Activated CD4-positive, CD25-positive, alpha-beta regulatory T cell treated with anti-CD3 and anti-CD28 coated beads, Interleukin-2, amount 50 U/mL, for 72 hours (primary cell): ENCODE measurements at places on chromosomes 11 and 22.

- peak; percentile 77 for DNase-seq
These were observed 678 bp upstream of the INPPL1 start for GRCh38 chr11:72223615-72224563.

- DNase-seq: no peak
These were observed 52.5 kb upstream of the SLC22A12 start for GRCh38 chr11:64538501-64538951.

- no peak for DNase-seq
These were observed 14.3 kb upstream of the HPX start for GRCh38 chr11:6455070-6455469.

DNA sequence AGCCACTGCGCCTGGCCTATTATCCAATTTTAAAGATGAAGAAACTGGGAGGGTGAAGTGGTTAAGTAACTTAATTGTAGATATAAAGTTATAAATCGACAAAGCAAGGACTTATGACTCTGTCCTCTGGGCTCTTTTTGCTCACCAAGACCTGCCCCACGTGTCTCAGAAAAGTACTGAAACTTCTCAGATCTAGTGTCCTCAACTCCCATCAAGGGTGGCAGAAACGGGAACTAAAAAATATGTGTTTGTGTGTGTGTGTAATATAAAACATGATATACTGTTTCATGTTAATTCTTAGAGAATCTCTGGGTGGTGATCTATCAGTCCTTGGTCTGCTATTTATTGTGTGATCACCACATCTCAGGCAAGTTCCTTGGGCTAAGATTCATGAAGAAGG, 104.9 kb downstream of the GAB2 start:
- no peak for DNase-seq

DNA sequence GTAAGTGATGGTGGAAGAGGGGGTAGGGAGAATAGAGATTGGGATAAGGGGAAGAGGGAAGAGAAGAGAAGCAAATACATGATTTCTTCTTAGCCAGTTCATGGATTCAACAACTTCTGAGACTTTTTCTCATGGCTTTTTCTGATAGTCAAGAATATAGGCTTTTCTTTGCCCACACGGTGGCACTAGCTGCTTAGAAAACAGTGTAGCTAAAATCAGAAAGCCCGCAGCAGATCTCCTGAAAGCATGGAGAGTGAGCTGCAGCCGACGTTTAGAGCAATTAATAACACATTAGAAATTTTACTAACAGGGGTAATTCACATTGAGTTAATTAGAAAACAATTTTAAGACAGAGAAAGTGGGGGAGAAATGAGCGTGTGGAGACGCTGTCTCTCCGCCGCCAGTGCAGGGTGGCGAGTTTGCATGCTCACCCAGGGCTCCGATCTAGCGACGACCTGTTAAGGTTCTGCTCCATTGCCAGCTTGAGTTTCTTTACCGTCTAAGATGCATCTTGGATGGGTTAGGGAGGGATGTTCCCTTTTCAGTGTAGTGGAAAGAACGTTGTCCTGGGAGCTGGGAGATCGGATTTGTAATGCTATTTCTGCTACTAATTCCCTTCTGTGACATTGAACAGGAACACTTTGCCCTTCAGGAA, 3.3 kb upstream of the RAG1 start:
- no peak for DNase-seq

DNA sequence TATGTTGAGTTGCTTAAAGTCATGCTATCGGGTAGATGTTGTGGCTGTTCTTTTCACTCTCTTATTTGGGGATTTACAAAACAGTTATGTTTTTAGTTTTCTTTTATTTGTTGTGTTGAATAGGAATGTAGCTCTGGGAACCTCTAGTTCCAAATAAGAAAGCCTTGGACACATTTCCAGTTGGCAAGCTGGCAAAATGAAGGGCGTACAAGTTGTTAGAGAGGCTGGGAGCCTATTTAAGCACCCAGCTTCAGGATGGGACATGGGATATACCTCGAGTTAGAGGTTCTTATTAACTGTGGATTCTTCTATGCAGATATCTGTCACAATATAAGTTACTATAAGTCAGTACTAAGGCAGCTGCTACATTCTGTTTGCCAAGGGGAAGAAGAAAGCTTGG, 22.8 kb downstream of the PPARA start:
- DNase-seq: no peak

DNA sequence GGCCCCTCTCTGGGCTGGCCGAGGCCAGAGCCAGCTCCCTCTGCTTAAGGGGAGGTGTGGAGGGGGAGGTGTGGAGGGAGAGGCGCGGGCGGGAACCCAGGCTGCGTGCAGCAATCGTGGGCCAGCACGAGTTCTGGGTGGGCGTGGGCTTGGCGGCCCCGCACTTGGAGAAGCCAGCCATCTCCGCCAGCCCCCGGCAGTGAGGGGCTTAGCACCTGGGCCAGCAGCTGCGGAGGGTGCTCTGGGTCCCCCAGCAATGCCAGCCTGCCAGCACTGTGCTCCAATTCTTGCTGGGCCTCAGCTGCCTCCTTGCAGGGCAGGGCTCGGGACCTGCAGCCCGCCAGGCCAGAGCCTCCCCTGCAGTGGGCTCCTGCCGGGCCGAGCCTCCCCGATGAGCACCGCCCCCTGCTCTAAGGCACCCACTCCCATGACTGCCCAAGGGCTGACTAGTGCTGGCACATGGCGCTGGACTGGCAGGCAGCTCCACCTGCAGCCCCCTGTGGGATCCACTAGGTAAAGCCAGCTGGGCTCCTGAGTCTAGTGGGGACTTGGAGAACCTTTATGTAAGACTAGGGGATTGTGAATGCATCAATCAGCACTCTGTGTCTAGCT, 96.7 kb upstream of the OR9G4 start:
- no peak for DNase-seq

- no peak for DNase-seq
These were observed 395.6 kb downstream of the DLG2 start for GRCh38 chr11:85231588-85231987.

DNA sequence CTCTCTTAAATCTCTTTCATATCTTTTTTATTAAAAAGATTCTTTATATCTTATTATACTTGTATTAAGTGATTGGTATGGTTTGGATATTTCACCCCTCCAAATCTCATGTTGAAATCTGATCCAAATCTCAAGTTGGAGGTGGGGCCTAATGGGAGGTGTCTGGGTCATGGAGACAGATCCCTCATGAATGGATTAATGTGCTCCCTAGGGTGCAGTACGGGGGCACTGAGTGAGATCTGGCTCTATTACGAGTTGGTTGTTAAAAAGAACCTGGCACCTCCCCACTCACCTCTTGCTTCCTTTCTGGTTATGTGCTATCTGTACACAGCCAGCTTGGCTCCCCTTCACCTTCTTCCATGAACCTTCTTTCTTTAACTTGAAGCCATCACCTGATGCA, 149.6 kb downstream of the CWF19L2 start:
- no peak for DNase-seq

- DNase-seq: no peak
These were observed 2.7 kb upstream of the VPS37C start for GRCh38 chr11:61163714-61164605.

- DNase-seq: no peak
These were observed 411.3 kb upstream of the TENM4 start for GRCh38 chr11:79852176-79852575.

GRCh38 chr11:106400949-106401570, 323.6 kb downstream of the AASDHPPT start:
- DNase-seq: no peak

- no peak for DNase-seq
These were observed 57.8 kb downstream of the SPATA19 start for GRCh38 chr11:133787379-133788141.

DNA sequence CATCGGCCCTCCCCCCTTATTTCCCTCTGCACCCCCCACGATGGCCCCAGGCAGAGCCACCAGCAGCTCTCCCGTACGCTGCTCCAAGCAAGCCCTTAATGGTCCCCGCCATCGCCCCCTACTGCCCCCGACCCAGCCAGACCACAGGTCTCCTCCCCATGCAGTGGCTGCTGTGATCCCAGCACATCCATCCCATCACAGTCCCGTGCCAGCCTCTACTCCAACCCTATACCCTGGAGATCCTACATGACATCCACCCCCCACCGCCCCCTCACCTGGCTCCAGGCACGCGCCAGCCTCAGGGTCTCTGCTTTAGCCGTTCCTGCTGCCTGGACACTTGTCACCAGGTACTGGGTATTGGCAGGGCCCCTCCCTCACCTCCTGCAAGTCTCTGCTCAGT, 85.8 kb upstream of the RTL6 start:
- no peak for DNase-seq

DNA sequence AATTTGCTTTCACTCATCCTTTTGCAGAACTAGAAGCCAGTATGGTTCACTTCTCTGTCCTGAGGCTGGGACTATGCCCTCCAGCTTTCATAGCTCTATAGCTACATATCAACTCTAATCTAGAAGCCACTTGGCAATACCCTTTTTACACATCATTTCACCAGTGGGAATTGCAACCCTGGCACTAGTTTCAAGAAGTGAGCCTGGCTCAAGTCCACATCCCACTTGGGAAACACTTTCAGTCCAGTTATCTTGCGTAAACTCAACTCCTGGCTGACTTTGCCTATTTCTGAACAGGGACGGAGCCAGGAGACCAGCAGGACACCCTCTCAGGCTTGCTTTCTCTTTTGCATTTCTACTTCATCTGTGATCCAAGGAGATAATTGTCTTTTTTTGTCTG, 19.9 kb upstream of the FAT3 start:
- DNase-seq: no peak

DNA sequence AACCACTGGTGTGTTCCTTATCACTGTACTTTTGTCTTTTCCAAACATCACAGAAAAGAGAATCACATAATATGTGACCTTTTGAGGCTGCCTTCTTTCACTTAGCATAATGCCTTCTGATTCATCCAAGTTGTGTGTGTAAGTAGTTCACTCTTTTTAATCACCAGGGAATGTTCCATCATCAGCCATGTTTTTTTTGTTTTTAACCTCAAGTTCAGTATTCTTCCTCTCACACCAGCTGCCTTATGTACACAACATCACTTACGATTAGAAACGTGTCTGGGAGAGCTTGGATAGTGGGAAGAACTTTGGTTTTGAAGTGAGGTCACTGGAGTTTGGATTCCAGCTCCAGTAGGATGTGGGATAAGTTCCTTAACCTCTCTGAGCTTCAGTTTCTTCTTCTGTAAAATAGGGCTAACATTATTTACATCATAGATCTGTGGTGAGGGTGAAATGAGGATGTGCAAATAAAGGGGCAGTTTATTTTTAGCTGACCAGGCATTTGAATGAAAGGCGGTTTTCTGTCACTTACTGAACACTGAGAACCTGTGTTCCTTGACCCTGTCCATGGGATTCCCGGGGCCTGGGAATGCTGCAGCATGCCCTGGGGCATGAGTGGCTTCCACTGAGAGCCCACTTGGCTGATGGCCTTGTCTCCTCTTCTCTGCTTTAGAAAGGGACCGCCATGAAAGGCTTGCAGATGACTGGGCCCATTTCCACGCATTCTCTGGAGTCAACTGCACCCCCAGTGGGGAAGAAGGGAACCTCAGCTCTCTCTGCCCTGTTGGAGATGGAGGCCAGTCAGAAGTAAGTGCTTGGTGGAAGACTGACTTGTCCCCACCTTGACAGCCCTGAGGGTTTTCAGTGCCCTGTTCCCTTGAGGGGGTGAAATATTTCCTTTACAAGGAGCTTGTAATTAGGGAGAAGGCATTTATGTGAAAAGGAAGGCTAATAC, 92.6 kb downstream of the DEPDC5 start:
- DNase-seq: no peak

DNA sequence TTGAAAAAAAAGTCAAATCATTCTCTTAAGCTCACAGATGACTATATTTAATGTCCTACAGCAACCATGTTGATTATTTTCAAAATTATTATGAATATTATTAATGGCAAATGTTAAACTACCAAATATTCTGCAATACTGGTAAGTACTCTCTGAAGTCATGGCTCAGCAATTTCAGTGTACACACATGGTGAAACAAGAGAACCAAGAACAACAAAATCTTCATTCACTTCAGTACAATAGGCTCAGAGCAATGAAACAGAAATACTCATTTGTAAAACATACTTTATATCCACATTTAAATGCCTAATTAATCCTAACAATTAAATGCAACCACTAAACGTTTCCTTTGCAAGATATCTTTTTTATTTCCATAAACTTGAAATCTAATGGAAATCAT, 347.2 kb downstream of the TTC28 start:
- no peak for DNase-seq

DNA sequence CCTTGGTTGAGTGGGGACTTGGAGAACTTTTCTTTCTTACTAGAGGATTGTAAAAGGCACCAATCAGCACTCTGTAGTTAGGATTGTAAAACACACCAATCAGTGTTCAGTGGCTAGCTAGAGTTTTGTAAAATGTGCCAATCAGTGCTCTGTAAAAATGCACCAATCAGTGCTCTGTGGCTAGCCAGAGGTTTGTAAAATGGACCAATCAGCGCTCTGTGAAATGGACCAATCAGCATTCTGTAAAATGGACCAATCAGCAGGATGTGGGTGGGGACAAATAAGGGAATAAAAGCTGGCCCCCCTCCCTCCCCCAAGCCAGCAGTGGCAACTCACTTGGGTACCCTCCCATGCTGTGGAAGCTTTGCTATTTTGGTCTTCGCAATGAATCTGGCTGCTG, 5.5 kb upstream of the DRG1 start:
- DNase-seq: no peak

DNA sequence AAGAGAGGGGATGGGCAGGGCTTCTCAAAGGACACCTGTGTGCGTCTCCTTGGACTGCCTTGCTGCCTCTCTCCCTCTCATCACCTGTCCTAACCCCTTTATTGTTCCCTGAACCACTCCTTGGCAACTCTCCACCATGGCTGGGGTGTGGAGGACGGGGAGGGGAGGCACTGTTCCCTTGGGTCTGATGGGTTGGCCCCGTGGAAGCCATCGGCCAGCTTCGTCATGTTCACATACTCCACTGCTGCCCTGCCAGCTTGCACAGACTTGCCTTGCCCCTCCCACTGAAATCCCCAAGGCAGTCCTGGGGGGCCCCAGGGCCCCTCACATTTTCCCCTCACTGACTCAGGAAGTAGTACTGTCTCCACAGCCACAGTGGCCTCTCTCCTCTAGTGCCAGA, 36.1 kb upstream of the LRRC32 start:
- DNase-seq: no peak

DNA sequence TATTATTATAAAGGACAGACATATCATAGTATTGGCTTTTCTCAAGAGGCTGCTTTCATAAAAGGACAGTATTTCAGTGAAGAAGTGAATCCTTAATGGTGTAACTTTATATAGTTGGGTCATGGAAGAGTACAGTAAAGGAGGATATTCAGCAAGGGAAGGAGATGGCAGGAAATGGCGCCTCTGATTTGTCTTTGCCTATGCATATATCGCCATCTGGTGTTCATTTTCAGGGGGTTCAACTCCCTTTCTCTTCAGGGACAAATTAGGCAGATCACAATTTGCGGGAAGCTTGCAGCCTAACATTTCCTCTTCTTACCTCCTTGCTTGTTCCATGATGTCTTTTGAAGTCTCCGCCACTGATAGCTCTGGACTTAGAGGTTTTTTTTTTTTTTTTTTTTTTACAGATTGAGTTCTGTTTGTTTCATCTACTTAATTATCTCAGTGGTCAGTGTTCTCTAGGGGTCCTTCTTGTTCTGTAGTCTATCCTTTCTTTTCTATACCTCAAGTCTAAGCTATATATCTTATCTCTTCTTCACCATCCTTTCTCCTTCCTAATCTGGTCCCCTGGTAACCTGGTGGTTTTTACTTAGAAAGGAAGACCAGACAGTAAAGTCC, 21.8 kb upstream of the RRM1 start:
- no peak for DNase-seq
